ENCODE measurements at places on chromosomes 7 and 10.

GRCh38 chr7:8378349-8379019, 54.9 kb upstream of the NXPH1 start:
- no peak for DNase-seq

GRCh38 chr7:99504281-99504602, 220 bp upstream of the ZKSCAN5 start:
- DNase-seq = no peak

DNA sequence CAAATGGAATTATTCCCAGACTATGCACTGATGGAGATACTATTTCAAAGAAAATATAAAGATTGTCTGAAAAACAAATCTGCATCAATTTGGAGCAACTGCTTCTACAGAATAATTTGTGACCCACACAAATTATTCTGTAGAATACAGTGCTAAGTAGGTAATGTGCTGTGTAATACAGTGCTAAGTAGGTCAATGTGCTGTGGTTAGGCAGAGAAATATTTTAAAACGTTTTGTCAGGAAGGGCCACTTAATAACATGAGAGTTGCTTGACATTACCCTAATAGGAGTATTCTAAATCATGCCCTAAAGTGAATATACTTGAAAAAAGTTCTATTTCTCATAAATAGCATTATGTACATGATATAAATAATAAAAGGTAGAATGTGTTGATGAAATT, 116.5 kb upstream of the KCND2 start:
- DNase-seq = no peak

DNA sequence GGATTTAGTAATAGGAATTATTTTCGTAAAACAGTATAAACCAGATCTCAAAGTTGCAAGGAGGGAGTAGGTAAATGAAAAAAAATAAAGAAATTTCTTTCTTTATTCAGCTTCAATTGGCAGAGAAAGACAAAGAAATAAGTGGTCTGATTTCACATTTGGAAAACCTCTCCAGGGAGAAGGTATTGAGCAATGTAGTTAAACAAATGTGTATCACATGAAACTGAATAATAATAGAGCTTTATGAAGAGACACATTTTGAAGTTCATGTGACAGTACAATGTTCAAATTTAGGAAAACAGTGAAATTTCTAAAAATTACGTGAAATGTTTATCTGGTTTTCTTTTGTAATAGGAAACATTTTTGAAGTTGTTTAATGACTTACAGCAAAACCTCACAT, 63.0 kb downstream of the TAX1BP1 start:
- DNase-seq = no peak

DNA sequence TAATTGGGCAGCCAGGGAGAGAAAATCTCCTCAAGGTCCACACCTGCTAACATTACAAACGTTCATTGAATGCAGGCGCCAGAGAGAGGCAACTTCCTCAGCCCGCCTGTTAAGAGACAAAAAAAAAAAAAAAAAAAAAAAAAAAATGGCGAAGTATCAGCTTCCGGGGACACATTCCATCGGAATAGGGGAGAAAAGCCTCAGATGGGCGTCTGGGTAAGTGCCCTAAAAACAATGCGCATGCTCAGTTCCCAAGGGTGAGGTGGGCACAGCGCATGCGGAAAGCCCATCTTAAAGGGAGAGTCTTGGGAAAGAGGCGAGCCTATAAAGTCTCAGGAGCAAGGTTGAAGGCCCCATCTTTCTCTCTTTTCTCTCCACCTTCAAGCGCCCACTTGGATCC, 1139.7 kb upstream of the CELF2 start:
- DNase-seq = no peak

DNA sequence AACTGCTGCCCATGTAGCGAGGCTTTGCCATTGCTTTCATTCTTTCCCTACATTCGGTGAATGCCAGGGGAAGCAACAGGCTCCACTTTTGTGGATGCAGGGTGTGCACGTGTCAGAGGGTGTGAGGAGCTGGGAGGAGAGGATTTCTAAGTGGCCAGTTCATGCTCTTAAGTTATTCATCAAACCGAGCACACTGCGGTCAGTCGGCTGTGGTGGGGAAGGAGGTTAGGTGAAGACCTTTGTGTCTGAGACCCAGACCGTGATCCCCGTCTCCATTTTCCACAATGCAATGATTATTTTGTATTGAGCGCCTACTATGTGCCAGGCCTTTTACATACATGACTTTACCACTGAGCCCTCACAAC, 438.6 kb upstream of the GALNT17 start:
- no peak for DNase-seq

DNA sequence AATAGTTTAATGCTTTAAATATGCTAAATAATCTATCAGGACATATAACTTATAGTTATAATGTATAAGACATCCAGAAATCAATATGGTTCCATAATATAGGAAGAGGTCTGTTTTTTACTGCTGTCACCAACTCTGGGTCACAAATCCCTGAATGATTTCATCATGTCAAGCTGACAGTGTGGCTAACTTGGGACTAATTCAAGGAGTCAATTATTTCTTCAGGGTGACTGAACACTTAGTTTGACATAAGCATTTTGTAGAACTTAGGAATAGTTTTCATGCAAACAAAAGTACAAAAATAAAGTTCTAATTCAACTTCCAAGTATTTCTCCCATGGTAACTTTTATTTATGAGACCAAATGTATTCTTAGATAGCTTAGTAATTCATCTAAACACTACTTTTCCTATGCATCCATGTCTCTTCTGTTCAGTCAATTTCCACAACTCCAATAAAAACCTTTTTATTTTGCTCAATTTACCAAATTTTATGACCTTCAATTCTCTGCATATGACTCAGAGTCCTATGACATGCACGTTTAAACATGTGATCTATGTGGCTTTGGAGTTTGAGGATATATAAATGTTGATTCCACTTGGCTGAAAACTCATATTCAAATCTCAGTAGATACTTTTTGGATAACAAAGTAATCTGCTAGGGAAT, 40.3 kb upstream of the GNAT3 start:
- DNase-seq = no peak

GRCh38 chr10:62528441-62528840, 154.3 kb downstream of the ZNF365 start:
- DNase-seq = peak; percentile 62

Measured in CD4-positive, alpha-beta memory T cell (primary cell).